ENCODE measurements at places on chromosomes 6 and 20. TPM values are rescaled to one million over a fixed set of nuclear protein-coding genes. Genes with fewer than 3 reads are reported as not detected.
A peak's percentile ranks its signal among the peaks of the same experiment; 100 is the strongest.

The LGSN gene
- total RNA-seq, result not detected

The PLCB1 gene
- 4.1 TPM for total RNA-seq

The ISM1 gene
- total RNA-seq, result 12.4 TPM

The SCGN gene
- total RNA-seq, result not detected

The APOBEC2 gene
- total RNA-seq, result not detected

The TNXB gene
- 43.3 TPM for total RNA-seq

The MUC21 gene
- total RNA-seq, result not detected

The ARMH2 gene
- total RNA-seq, result not detected

DNA sequence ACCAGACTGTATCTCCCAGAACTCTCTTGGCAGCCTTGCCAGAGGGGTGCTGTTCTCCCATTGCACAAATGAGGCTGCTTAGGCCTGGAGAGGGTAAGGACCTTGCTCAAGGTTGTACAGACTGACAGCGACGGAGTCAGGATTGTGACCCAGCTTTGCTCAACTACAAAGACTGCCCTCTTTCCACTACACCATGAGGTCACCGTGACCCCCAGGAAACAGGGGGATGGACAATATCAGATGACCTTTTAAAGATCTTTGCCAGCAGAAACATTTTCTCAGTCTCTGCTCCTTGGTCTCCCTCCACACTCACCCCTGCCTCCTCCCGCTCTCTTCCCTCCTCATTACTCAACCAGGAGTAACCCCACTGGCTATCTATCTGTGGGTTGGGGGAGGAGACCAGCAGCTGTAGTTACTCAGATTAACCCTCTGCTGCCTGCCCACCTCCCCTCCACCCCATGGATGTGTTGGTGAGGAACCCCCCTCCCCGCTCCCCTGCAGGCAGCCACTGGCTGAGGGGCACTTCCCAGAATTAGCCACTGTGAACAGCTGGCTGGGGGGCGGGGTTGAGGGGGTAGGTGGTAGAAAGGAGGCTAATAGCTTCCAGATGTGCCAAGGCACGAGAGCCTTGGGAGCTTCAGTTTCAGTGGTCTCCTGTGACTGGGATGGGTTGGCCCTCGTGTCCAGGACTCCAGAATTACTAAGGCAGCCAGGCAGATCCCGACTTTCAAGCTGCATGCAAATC is 26.9 kb upstream of the MRPS18A start:
- no peak for DNase-seq

GRCh38 chr6:46220352-46221221 is 49.8 kb upstream of the ENPP5 start:
- DNase-seq, result no peak

DNA sequence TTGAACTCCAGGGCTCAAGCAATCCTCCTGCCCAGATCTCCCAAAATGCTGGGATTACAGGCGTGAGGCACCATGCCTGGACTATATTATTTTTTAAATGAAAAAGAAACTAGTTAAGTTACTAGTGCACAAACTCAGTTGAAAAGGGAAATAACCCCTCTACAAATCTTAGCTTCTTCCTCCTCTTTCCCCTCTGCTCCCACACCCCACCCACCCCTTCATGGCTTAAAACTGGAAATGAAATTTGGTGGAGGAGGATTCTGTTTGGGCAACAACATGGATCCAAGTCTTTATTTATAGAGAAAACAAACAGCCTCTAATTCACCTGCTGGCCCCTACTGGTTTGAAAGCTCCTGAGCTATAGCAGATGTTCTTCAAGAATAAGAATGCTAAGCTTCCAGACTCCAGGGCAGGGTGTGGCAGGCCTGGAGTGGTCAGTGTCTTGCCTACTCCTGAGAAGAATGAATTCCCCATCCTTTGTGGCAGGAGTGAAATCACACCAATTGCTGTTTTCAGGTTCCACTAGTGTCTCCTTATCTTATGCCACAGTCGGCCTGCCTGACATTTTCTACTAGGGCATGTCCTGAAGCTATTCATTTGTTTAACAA is 73.5 kb downstream of the ZFP64 start:
- no peak for DNase-seq

DNA sequence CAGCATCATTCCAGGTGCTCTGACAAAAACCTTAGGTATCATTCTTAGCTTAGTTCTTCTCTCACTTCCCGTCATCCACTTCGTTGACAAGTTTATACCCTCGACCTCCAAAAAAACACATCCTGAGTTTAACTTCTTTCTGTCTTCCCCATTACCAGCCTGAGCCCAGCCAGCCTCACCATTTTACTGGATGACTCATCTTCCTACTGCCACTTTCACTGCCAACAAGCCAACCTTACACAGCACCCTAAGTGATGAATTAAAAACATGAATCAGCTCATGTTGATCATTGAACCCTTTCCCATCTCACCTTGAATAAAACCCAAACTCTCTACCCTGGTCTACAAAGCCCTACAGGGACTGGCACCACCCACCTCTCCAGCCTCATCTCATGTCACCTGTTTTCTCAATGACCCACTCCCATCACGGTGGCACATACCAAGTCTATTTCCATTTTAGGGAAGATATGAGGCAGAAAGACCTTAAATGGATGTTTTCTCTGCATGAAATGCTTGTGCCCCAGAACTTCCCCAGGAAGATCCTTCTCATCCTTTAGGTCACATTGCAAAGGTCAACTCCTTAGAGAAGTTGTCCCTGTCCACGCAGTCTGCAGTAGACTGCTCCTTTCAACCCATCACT is 9.9 kb upstream of the UST start:
- no peak for DNase-seq

DNA sequence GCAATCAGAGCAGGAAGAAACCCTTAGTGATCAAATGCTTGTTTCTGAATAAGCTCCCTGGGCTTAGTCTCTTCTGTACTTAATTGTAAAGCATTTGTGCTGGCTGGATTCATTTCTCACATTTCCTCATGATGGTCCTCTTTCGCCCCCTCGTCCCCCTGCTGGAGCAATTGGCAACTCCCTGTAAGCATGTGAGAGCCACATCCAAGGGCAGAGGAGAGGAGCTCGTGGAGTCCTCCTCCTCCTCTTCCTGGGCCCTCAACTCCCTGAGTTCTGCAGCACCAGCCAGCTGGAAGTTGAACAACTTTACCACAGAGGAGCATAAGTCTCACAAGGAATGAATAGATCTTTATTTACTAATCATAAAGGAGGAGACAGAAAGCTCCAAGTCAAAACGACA is 12.6 kb downstream of the ANKEF1 start:
- DNase-seq, result no peak

DNA sequence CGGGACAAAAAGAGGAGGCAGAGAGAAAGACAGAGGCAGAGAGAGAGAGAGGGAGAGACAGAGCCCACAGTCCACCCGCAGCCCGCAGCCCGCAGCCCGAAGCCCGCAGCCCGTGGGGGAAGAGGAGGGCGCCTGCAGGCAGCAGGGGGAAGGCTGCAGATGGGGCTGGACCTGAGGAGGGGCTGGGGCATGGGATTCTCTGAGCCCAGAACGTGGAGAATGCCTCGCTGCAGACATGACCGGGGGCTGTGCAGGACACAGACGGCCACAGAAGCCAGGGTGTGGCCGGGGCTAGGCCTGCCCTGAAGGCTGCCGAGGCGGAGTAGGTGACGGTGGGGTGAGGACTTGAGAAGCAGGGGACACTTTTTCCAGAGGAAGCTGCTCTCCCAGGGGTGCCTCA is 6.5 kb upstream of the SLCO4A1 start:
- no peak for DNase-seq

DNA sequence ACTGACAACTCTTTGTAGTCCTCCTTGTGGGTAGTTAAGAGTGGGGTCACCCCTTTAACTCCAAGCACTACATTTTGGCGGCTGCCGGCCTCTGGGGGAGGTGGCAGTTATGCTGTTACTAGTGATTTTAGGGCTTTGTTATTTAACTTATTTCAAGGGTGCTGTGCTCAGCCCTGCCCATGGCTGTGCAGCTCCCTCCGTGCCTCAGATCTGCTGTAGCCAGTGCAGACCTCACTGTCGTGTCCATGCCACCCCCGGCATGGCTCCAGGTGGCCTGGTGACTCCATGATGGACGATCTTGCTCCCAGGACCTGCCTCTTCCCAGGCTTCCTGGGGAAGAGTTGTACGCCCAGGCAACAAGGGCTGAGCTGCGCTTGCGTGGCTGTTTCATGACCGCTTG is 15.4 kb downstream of the UQCC2 start:
- DNase-seq, result no peak

DNA sequence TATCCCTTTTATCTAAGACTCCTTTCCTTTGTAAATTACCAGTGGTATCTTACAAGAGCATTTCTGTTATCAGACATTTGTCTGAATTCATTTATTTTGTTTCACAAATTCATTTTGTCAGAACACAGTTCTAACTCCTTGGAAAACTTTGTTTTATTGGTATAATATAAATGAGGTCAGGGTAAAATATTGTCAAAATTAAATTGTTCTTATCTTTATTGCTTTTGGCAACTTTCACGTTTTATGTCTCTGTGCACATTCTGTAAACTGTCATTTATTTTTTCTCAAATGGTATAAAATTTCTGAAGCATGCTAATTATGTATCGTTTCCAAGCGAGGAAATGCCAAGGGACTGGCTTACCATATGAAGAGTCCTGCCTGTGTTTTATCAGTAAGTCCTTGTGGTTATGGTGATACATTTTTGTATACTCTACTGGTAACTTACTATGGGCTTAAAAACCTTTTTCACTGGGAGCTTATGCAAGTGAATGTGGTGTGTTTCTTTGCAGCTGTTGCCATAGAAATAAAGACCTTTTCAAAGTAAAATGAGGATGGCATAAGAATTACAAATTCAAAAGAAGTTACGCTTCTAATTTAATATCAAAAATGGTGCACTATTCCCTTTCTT is 214.2 kb downstream of the COL19A1 start:
- no peak for DNase-seq

GRCh38 chr20:45090481-45090880 is 10.4 kb downstream of the KCNS1 start:
- DNase-seq, result no peak

GRCh38 chr20:15594158-15594695 is 979.0 kb downstream of the KIF16B start:
- DNase-seq, result no peak

- DNase-seq, result peak; percentile 74
Observed at GRCh38 chr6:138795809-138796603, at the start of gene ECT2L. TSS of gene ECT2L (plus strand) at chr6:138796087. CDS start at chr6:138813275, 17,188 bp downstream.

- peak; percentile 92 for DNase-seq
Observed at GRCh38 chr20:62832212-62832922, 15.5 kb downstream of the COL9A3 start.

GRCh38 chr6:85612690-85613474 is 19.2 kb upstream of the SNX14 start:
- DNase-seq, result no peak
